Stimulated activated CD8-positive, alpha-beta memory T cell treated with anti-CD3 and anti-CD28 coated beads, Interleukin-15, amount 100 ng/mL, for 24 hours (primary cell): ENCODE measurements at places on chromosomes 11 and 22.

- no peak for DNase-seq
These were observed 5.3 kb upstream of the LRRC10B start for GRCh38 chr11:61503135-61503770.

GRCh38 chr11:86482692-86483091 is 108.0 kb downstream of the CCDC81 start:
- DNase-seq = no peak

DNA sequence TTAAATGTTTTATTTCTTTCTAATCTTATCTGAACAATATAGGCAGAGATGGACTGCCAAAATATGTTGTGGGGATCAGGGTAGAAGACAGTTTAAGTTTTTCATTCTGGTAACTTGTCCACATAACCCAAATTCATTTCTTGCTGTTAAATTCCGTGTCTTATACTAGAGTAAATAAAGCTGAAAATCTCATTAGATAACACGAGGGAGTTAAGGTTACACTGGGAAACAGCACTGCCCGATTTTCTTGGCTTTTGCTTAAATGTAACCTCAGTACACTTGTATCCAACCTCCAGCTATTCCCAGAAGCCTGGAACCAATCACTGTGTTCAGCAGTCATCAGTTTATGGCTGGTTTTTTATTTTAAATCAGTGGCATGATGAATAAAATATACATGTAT is 48.2 kb downstream of the MICAL3 start:
- no peak for DNase-seq

GRCh38 chr11:59854871-59855270 is 9.6 kb upstream of the CBLIF start:
- no peak for DNase-seq

- no peak for DNase-seq
These were observed 102.5 kb downstream of the KCNA4 start for GRCh38 chr11:29914203-29914930.

DNA sequence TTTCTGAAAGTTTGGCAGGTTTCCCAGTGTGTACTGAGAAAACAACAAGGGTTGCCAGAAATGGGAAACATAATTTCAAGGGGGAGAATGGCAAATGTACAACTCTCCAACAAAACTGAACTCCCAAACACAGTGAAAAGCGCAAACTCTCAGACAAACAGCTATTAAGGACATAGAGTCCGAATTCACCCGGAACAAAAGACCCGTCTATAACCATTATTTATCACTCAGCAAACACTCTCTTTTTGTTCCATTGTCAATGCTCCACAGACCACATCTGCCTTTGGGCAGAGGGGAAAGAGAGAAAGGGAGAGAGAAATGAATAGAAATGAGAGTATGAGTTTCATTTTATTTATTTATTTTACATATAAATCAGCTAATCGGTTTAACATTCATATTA is 21.7 kb downstream of the KIRREL3 start:
- DNase-seq = no peak

GRCh38 chr11:74325649-74326645 is 14.5 kb upstream of the P4HA3 start:
- DNase-seq = no peak

GRCh38 chr11:73525611-73526010 is 72.3 kb downstream of the FAM168A start:
- DNase-seq = no peak

- DNase-seq = peak; percentile 56
These were observed 13.1 kb upstream of the RPS19BP1 start for GRCh38 chr22:39545386-39546365.

DNA sequence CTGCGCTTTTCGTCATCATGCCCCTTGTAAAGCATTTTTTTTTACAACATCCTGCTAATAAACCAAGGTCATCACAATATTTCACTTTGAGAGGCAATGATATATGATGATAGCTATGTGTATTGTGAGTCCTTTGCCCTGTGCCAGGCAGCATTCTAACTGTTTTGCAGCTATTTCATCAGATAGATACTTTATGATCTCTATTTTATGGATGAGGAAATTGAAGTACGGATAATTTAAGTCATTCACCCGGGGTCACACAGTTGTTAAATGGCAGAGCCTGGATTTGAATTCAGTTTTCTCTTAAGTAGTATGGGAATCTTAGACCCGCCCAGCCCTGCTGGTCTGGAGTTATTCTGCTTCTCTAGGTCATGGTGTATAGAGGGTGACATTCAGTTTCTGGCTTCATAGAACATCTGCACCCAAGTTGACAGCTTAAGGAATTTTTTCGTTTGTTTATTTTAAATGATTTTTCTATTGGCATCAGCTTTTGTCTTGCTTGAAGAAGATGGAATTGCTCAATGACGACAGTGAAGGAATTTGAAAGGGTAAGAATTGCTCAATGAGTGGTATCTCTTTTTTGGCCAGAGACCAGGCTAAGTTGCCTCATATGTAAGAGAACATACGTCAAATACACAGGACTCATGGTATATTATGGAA is 926 bp downstream of the PRR5L start:
- no peak for DNase-seq

GRCh38 chr11:117940736-117941135 is 11.5 kb upstream of the TMPRSS13 start:
- no peak for DNase-seq

DNA sequence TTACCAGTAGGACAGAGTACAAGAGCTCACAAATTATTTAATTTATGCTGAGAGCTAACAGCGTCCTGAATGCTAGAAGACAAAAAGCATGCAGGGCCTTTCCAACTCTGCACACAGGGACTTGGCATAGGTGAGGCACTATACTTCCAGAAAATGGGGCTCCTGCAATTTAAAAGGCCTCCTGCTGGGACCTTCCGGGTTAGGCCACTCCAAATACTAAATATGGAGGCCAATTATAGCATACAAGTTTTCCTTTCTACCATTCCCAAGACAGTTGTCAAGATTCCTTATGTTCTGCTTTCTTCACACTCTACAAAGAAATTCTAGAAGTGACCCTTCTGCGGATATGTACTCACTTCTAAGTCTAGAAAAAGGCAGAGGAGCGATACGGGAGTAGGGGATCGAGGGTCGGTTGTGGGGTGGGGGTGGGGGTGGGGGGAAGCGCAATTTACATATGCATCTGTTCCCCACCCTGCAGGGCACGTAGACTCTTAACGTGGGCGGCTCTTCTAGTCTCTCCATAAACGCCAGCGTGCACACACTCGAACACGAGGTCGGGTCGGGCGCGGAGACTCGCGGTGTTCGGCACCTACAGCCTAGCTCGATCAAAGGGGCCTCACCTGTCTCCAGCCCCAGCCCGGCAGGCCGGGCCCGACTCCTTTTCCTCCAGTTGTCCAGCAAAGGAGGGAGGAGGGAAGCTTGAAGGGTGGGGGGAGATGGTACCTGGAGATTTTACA is 728 bp downstream of the DCUN1D5 start:
- no peak for DNase-seq
